GF-D8 (cell line): ENCODE measurements at places on chromosomes 3 and 15.
A peak's percentile ranks its signal among the peaks of the same experiment; 100 is the strongest.

DNA sequence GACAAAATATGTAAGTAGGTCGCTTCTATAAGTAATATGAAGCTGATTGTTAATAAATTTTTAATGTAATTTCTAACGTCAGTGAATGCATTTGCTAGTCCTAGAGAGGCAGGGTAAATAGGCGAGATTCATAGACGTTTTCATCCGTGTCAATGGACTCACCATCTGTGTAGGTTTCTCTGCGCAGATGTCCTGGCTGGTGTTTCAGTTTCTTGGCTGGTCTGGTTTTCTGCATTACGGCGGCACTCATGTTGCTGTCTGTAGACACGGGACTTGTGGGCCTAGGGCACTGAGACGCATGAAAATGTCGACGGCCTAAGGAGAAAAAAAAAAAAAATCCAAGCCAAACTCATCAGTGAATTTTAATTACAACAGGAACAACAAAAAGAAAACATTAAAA, 1153.3 kb downstream of the ROBO1 start:
- no peak for DNase-seq

DNA sequence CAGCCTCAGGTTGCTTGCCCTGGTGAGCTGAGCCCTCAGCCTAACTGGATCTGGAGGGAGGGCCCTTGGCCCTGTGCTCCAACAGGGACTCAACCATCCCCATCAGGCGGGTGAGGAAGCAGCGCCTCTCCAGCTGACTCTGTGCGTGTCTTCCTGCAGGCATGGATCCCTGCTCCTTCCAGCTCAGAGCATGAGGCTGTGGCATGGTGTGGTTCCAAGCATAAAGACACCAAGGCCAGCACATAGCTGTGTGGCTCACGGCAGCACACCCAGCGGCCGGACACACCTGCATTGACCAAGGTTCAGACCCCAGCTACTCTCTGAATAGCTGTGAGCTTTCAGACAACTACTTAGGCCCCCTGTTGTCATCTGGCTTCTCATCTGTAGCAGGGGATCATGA, 131.0 kb upstream of the PLXNA1 start:
- no peak for DNase-seq

DNA sequence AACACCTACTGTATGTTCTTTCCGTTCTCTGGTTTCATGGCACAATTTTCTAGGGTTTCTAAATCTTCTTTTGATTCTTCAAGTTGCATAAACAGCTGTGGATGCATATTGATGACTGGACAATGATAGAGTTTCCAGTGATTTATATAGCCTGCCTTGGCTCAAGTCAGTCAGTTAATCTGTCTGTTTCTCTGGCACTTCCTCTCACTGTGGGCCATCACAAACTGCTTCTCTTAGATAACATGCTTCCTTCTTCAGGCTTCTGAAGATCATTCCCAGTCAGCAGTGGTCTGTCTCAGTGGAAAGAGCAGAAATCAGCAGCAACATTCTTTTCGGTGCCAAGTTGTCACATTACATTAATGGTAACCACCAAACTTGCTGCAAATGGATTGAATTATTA, 207.2 kb downstream of the RYR3 start:
- no peak for DNase-seq

DNA sequence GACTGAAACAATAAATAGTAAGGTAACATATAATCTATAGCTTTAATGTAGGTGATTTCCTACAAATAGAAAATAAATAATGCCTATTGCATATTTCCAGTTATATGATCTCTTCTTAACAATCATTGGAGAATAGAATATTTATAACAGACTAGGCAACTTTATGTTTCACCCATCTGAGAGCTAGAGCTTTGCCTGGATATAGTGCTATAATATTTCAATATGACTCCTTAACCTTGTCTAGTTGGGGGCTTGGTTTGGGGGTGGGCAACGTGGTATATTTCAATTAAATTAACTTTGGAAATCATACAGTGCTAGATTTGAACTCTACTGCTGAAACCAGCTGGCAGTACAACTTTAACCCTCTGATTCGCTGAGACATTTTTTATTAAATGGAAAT, 265.2 kb downstream of the CNTN4 start:
- no peak for DNase-seq

DNA sequence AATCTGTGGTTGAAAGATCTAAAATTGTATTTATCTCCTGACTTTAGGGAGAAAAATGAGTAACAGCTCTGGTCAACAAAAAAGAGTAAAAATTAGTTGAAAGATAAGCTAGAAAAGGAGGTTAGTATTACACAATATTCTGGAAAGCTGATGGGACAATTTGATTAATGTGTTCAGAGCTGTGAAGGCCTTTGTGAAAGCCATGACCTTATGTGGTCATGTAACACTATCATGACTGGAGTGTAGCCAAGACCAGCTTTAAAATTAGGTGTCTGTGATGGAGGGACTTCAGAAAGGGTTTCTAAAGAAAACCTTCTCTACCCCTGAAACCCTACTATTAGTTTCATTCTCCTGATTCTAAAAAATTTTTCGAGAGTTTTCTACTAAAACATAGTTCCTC, 127.2 kb downstream of the NFKBIZ start:
- no peak for DNase-seq

- DNase-seq: no peak
Measured at GRCh38 chr3:133561679-133562078, 11.8 kb upstream of the CDV3 start.

GRCh38 chr15:35630532-35630931, 84.6 kb upstream of the DPH6 start:
- DNase-seq: no peak

DNA sequence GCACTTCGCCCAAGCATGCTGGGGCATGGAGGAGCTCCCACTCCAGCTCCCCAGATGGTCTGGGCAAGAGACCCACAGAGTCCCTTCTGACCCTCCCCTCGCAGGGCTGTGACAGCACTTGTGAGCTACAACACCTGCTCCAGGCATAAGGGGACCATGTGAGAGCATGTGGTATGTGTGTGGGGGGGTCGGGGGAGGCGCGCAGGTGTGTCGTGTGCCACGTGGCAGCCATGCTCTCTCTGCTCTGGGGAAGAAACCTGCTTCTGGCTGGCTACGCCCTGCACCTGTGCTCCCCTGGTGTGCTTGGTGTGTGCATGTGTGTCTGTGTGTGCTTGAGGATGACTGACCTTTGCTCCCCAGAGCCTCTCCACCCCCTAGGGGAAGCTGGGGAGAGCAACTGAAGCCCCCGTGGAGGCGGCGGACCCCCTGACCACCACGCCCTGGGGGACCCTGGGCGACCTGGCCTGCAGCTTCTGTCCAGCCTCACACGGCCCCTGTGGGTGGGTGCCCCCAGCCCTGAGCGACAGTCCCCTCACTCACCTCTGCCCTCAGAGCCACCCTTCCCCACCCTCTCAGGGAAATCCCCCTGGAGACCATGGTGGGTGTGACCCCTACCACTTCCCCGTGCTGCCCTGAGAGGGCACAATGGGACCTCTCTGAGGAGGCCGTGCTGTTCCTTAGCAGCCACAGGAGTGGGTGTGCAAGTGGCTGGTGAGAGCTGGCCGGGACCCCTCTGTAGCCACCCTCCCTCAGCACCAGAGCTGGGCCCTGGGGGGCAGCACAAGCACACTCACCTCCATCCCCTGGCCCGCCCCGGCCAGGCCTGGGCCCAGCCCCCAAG, 16.6 kb upstream of the SEC13 start:
- no peak for DNase-seq

GRCh38 chr15:70387993-70388392, 290.3 kb upstream of the TLE3 start:
- DNase-seq: no peak

GRCh38 chr3:87333393-87333892, 57.1 kb upstream of the POU1F1 start:
- DNase-seq: peak; percentile 14

GRCh38 chr3:185605566-185605965, 19.5 kb downstream of the SENP2 start:
- DNase-seq: no peak

GRCh38 chr3:142896201-142896755, 7.4 kb upstream of the PCOLCE2 start:
- DNase-seq: no peak

DNA sequence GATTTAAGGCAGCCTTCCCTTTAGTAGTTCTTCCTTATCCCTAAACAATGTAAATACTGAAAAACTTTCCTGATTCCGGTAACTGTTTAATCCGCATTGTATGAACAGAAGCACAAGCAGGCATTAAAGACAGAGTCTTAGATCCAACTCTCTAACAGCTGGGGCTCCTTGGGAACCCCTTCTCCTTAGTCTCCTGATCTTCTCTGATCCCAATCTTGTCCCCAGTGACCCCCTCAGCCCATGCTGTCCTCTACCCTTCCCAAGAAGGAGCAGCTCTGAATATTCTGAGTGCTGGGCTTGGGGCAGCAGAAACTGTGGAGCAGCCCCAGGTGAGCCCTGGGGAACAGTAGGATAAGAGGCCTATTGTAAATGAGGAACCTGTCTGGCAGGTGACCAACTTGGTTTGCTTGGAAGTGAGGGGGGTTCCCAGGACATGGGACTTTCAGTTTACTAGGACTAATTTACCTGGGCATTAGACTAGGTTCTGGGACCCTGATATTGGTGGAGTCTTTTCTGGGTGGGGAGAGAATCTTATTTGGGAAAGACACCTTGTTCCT, 13.0 kb upstream of the SLC30A4 start:
- DNase-seq: no peak

GRCh38 chr3:141812084-141812483, 48.9 kb downstream of the GRK7 start:
- no peak for DNase-seq

GRCh38 chr15:56428821-56429458, 36.0 kb downstream of the MNS1 start:
- peak; percentile 0 for DNase-seq
